DMS79 (cell line): ENCODE measurements at places on chromosomes 5 and 9.

- no peak for DNase-seq
Measured at GRCh38 chr9:69324549-69325401, at the start of gene ENTREP1. TSS of gene ENTREP1 (plus strand) at chr9:69325215. CDS start at chr9:69325310, 95 bp downstream.

DNA sequence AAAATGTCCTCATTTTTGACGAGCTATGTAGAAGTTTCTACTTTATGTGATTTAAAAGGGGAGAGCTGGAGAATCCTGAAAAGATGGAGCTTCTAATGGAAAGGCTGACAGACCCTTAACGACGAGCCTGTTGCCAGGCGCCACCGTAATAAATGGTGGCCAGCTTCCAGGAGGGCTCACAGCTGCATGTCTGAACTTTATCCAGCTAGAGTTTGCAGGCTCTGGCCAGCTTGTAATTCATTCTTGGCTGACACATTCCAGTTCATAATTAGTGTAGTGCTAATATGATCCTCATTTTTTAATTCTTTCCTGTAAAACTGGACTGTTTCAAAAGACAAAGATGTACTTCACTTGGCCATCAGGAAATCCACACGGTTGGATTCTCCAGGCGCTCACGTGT is 246.7 kb downstream of the GAS1 start:
- DNase-seq, result no peak

DNA sequence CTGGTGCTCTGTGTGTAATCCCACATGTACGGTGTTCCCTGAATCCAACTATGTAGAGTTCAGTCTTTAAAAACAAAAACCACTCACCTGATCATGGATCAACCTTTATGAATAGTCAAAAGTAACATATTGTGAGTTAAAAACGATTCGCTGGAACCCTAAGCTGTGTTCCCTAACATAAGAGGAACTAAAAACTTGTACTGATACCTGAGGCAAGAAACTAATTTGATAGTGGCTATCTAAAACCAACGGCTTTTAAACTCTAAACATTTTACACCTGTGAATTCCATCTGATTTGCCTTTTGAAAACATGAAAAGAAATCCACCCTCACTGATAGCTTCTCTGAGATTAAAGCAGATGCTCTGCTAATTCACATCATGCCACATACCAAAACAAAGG is 101.5 kb downstream of the DEPDC1B start:
- no peak for DNase-seq

DNA sequence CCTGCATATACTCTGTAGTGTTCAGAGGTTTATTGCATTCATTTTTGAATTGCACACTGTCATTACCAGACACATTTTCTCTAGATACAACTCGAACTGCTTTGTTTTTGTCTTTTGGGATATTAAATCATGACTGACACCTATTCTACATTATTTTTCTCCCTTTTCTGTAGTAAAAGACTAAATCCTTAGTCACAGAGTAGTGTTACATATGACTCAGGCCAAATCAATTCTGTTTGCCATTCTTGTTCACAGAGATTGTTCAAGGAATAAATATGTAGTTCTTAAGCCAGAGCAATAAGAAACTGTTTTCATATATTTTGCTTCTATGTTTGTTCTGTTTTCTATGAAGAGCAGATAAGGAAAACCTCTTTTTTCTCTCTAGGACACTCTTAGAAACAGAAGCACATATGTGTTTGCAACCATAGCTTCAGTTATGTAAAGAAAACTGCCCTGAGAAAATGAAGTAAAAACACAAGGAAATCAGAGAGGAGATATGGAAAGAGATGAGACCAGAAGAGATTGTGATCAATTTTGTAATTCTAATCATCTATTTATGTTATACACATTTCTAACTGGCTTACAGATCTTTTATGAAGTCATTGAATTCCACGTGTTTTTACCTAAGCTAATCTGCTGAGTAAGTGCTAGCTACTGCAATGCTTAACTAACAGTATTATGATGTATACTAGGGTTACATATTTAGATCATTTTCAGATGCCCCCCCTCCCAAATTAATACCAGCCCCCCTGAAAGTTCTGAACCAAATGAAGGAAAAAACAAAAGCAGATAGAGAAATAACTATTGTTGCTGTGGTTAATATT is 1995.6 kb upstream of the CDH6 start:
- no peak for DNase-seq

- no peak for DNase-seq
Measured at GRCh38 chr5:123104607-123105006, 15.6 kb downstream of the PRDM6 start.

DNA sequence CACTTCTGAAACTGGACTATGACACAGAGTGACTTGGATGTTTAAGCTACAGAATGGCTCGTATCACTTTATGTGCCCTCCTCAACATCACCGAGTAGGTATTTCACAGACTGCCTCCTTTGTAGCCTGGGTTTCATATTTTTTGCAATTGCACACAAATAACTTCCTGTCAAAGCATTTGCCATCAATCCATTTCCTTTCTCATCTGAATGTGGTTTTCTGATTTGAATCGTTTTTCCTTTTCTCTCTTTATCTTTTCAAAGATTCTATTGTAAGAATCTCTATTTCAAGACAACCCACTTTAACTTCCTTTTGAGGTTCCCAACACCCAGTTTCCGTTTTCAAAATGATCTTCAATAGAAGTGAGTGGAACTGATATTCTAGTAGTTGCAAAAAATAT is 563.8 kb upstream of the ARRDC3 start:
- no peak for DNase-seq

DNA sequence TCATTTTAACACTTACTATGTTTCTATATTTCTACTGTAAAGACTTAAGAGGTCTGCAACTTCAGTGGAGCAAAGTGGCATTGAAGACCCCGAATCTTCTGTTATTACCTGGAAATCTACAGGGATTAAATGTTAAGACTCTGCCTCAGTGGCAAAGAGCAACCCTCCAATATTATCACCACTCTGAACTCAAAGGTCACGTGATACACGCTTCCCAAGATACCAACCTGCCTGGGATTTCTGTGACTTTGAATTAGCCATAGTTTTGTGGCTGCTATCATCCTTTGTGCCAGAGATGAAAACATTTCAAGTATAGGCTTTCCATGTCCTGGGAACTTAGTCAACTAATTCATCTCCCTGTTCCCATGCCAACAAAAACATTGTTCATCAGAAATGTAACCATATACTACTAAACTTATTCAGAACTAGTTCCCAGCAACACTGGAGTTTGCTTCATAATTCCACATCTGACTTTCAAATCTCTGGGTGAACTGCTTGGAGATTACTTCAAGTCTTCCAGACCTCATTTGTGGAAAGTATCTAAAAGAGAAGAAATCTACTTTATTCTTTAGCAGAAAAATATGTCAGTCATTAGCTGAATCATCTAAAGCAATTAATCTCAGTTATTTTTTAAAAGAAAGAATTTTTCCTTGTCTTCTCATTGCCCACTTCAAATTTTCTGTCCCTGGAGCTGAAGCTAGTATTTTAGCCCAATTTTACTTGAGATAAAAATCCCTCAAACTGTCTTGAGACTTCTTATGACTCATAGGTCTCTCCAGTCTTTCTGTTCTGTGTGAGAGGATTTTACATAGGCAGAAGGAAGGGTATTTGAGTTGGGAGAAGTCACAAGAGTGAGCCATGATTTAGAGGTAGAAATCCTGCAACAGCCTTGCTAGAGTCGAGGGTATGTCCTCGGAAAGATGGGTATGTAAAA is 83.0 kb downstream of the ZNF462 start:
- DNase-seq, result no peak

DNA sequence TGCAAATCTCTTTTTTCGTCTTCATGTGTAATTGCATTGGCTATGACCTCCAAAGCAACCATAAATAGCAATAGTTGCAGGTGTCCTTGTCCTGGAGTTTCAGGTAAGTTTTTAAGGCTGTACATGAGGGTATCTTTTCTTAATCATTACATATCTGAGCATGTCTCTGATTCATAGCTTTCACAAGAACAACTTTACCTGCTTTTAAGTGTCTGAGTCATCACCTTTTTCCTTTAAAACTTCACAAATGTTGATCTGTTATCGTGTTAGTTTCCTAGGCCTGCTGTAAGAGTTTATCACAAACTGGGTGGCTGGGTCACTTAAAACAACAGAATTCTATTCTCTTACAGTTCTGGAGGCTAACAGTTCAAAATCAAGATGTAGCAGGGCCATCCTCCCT is 13.8 kb downstream of the GARNL3 start:
- DNase-seq, result no peak

- DNase-seq, result no peak
Measured at GRCh38 chr5:147648597-147648996, 133.9 kb downstream of the JAKMIP2 start.

- DNase-seq, result no peak
Measured at GRCh38 chr9:125372441-125373226, 111.0 kb downstream of the GAPVD1 start.

- DNase-seq, result no peak
Measured at GRCh38 chr5:104843822-104844221, 1281.2 kb upstream of the NUDT12 start.

GRCh38 chr9:113823421-113823820 is 52.7 kb upstream of the ZNF618 start:
- DNase-seq, result no peak

GRCh38 chr5:16467363-16468219 is 2.0 kb upstream of the ZNF622 start:
- no peak for DNase-seq

GRCh38 chr5:153496835-153497234 is 6.4 kb downstream of the GRIA1 start:
- no peak for DNase-seq

- no peak for DNase-seq
Measured at GRCh38 chr5:14816999-14817761, 54.4 kb downstream of the ANKH start.

DNA sequence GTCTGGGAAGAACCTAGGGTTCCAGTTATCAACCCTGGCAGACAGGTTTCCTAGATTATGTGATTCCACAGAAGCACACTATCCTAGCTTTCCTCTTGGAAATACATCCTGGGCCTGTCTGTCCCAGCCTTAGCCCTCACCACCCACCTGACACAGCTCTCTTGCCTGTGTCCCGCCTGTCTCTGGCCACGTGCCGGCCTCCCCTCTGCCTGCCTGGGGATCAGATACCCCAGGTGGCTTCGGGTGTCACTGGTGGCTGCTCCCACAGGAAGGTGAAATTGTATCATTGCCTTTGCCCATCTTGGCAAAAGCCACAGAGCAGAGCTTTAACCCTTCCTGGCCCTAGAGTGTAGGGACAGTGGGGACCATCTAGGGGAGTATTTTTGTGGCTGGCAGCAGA is 6.2 kb downstream of the COL27A1 start:
- DNase-seq, result no peak

- no peak for DNase-seq
Measured at GRCh38 chr9:21778304-21778703, 24.1 kb upstream of the MTAP start.

DNA sequence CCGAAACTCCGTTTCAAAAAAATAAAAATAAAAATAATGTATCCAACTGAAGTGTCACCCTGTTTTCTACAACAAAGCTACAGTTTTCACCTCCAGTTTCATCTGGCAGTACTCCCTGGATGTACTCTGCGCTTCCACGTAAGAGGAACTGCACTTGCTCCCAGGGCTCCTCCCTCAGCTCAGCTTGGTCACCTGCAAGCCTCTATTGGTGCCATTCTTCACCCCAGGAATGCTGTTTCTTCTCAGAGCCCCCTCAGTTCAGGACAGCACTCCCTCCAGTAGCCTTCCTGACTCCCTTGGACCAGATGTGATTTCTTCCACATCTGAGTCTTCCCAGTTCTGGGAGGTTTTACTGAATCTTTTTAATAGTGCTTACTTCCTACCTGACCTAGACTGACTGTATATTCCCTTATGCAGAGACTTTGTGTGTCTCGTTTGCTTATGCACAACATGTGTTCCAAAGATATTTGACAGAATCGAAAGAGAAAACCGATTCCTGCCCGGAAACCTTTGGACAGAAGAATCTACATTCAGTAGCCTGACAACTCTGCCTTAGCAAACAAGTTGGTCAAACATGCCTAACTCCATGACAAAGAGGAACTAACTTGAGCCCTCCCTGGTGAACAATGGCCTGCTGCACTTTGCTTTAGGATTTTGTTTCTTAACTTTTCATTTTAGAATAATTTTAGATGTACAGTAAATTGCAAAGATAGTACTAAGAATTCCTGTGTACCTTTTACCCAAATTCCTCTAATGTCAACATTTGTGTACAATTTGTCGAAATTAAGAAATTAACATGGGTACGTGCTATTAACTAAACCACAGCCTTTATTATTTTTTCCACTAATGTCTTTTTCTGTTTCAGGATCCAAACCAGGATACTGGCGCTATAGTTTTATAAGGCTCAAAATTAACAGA is 814 bp downstream of the CCDC125 start:
- no peak for DNase-seq

GRCh38 chr5:135988546-135988945 is 33.8 kb upstream of the LECT2 start:
- DNase-seq, result no peak

GRCh38 chr9:96884443-96884842 is 30.1 kb upstream of the ZNF782 start:
- DNase-seq, result no peak

- DNase-seq, result no peak
Measured at GRCh38 chr5:122858451-122858850, 13.0 kb downstream of the SNX24 start.
